NT2/D1 (cell line): ENCODE measurements at places on chromosomes 2 and 18.

DNA sequence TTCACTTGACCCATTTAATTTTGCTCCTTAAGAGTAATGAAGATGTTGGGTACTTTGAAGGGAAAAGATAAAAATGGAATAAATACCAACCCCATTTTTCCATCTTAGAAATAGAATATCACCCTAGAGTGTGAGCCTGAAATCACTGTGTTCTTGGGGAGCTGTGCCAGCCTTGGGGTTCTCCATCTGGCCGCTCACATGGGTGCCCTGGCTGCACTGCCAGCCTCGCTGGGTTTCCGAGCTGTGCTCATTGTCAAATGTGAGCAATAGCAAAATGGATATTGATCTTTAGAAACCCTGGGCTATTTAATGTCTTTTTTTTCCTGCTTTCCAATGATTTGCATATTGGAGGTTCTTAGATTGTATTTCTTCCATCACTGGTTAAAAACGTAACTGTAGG is 9.3 kb downstream of the APCDD1 start:
- no peak for DNase-seq

GRCh38 chr2:188238386-188238785 is 53.3 kb upstream of the GULP1 start:
- DNase-seq, result no peak

DNA sequence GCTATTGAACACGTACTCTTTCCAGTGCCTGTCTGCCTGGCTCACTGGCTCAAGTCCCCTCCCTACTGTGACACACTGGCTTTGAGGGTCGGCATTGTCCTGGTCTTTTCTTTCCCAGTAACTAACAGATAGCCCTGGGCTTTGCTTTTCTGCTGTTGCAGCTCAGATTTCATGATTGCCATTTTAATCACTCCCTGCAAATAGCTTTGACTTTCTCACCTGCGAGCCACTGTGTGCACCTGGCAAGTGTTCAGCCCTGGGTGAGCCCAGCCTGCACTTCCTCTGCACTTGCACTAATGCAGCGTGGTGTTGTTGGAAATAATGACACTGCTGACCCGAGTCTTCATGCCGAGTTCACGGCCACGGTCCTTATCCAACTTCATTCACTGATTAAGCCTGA is 52.9 kb downstream of the DCDC2C start:
- DNase-seq, result no peak

- no peak for DNase-seq
Observed at GRCh38 chr2:85221067-85221691, 88.0 kb downstream of the TCF7L1 start.

GRCh38 chr2:215848146-215848545 is 165.2 kb downstream of the MREG start:
- no peak for DNase-seq

- no peak for DNase-seq
Observed at GRCh38 chr2:219748671-219749570, 121.5 kb downstream of the SLC4A3 start.

GRCh38 chr2:228847684-228848083 is 423.4 kb downstream of the PID1 start:
- no peak for DNase-seq

- no peak for DNase-seq
Observed at GRCh38 chr18:8703781-8704301, 1.5 kb upstream of the MTCL1 start.

GRCh38 chr2:163610817-163611556 is 124.8 kb downstream of the FIGN start:
- DNase-seq, result no peak

DNA sequence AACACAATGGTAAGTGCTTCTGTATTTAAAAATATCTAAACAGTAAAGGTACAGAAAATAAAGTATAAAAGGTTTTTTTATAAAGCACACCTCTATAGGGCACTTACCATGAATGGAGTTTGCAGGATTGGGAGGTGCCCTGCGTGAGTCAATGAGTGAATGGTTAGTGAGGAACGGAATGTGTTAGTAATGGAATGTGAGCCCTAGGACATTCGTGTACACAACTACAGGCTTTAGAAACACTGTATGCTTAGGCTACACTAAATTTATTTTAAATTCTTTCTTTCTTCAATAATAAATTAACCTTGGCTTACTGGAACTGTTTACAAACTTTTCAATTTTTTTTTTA is 337.9 kb upstream of the SLC39A10 start:
- DNase-seq, result no peak

- no peak for DNase-seq
Observed at GRCh38 chr2:33291278-33292013, 185.0 kb upstream of the RASGRP3 start.

DNA sequence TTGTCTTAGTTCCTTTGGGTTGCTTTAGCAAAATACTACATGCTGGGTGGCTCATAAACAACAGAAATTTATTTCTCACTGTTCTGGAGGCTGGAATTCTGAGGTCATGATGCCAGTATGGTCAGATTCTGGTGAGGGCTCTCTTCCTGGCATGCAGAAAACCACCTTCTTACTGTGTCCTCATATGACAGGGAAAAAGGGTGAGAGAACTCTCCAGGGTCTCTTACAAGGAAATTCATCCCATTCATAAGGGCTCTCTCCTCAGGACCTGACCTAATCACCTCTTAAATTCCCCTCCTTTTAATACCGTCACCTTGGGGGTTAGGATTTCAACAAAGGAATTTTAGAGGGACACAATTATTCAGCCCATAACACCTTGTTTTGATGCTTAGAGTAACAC is 243.1 kb upstream of the TNP1 start:
- no peak for DNase-seq

- DNase-seq, result no peak
Observed at GRCh38 chr18:24014986-24015638, 558 bp downstream of the TTC39C start.

DNA sequence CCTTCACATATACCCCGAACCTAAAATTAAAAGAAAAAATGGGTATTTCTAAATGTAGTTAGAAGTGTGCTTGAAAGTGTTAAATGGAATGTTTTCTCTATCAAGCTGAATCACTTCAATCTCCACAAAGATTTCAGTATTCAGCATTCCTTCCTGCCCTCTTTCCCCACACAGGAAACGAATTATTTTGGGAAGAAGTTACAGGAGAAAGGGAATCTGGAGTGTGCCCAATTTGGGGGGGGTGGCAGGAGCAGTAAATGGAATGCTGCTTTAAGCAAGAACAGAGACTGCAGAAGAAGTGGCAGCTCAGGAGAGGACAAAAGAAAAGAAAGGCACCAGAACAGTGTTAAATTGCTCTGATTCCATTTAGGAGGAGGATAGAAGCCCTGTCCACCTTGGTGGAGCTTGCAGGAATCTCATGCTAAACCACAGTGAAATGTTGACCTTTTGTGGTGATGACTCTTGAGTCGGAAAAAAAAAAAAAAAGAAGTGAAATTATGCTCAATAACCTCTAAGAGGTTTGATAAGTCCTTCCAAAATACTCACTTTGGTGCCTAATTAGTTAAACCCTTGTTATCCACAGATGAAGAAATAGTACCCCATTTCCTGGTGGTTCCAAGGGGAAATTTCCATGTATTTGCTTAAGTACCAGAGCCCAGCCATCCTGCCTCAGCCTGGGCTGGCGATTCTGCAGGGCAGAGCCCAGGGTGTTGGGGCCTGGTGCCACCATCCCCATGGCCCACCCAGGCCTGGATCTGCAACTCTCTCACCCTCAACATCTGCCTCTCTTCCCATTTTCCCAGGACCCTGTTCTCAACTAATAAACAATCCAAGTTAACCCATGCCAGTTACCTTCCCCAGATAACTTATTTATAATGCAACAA is 56.5 kb downstream of the MYO5B start:
- DNase-seq, result no peak
